Activated gamma-delta T cell treated with anti-CD3 and anti-CD28 coated beads, Interleukin-2, amount 50 U/mL, for 16 hours (primary cell): ENCODE measurements at places on chromosomes 5 and 9.

- DNase-seq = no peak
Measured at GRCh38 chr5:158979290-158979689, 120.4 kb downstream of the EBF1 start.

DNA sequence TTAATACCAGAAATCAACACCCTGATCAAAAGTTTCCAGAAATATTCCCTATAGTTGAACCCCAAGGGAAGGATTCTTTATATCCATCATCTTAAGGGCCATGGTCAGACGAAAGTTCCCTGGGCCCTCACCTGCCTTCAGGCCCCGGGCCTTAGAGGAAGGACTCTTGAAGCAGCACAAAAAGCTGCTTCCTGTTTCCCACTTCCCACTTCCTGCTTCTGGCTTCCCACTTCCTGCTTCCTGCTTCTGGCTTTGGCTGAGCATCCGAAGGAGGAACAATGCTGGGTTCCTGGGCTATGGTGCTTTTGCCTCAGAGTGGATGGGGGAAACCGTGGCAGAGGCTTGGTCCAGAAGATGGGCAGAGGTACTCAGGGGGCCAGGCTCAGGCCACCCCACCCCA lies 25.8 kb upstream of the DAP start:
- no peak for DNase-seq

GRCh38 chr5:54347221-54347865 lies 37.0 kb upstream of the ARL15 start:
- DNase-seq = no peak

GRCh38 chr9:127562841-127563401 lies 49.2 kb upstream of the STXBP1 start:
- no peak for DNase-seq

GRCh38 chr5:17395106-17395880 lies 102.7 kb upstream of the TAF11L2 start:
- DNase-seq = no peak
